ENCODE measurements at places on chromosomes 6 and 20.

DNA sequence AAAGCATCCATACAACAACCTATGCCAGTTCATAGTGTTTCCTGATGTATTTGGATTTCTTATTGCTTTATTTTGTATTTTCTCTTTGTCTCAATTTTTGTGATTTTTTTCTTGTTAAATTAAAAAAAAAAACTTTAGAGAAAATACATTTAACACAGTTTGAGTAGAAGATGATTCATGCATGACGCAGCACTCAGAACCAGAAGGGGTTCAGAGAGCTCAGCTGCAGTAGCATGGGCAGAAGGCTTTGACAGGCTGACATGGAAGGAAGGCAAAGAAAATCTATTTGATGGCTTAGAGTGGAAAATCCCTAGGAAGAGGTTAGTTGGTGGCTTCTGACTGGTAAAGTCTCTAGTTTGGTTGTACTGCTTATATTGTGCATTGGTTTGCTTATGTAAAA lies 207.2 kb upstream of the STXBP5 start:
- ATAC-seq, result peak; percentile 70

DNA sequence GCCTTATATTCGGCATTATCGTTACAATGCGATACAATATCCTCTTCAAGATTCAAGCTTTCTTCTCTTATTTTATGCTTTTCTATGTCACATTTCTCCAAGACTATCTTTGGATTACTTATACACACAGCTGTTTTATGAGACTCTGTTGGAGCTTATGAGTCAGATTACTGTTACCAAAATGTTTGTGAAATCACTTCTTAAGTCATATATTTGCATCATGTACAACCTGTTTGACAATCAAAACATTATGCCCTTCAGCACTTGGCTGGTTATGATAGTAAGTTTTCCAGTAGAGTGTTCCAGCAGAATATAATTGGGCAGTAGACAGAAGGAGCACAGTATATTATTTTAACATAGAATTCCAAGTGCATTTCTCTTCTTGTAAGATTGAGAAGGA lies 35.2 kb downstream of the BMP6 start:
- no peak for ATAC-seq

- no peak for ATAC-seq
These were observed 241.1 kb upstream of the TSHZ2 start for GRCh38 chr20:52731093-52731492.

- no peak for ATAC-seq
These were observed 211.9 kb downstream of the CDH26 start for GRCh38 chr20:60170116-60170515.

DNA sequence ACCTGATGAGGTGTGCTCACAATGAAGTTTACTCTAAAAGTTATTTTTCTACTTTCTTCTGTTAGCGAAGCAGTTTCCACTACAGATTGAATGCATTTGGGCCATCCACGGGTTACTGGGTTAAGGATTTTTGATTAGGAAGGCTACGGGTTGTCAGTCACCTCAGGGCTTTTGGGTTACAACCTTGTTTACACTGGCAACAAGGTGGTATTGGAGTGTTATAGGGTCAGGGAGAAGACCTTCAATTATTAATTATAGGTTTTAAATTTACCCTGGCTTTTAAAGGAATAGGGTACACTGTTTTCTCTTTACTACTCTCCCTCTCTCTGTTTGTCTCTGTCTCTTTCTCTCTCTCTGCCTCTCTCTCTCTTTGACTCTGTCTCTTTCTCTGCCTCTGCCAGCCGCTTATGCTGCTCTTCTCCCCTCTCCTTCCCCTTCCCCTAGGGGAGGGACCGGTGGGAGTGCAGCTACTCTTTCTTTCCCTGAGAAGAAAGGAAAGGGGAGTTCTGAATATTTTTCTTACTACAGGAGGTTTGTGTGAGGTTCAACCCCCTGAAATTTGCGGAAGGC lies 40.2 kb upstream of the AGPAT4 start:
- ATAC-seq, result no peak

DNA sequence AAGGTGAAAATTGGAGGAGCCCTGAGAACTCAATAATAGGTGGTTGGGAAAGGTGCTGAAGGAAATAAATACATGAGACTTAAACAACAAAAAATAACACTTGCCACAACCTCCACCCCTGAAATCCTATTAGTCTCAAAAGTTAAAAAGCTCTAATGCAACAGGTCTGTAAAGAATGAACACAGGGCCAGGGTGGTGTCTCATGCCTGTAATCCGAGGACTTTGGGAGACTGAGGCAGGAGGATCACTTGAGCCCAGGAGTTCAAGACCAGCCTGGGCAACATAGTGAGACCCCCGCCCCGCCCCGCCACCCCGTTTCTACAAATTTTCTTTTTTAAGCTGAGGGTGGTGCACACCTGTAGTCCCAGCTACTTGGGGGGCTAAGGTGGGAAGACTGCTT lies 1.1 kb upstream of the ZKSCAN8 start:
- no peak for ATAC-seq

- peak; percentile 99 for ATAC-seq
These were observed 18.5 kb upstream of the C6orf141 start for GRCh38 chr6:49531774-49532569.

DNA sequence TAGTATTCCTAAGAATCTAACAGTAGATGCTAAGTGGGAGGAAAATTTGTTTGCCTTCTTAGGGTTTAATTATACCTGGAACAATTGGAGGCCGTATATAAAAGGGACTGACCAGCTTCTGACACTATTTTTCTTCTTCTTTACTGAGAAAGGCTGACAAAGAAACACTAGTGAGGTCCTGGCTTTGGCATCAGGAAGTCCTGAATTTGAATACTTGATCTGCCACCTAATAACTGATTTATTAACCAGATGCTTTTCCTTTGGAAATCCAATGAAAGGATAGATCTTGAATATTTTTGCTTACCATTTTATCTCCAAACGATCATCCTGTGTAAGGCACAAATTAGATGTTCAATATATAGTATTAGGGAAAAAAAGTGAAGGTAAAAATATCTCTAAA lies 382.5 kb downstream of the CENPW start:
- no peak for ATAC-seq

- ATAC-seq, result no peak
These were observed 56.0 kb downstream of the APCDD1L start for GRCh38 chr20:58459058-58459750.

GRCh38 chr6:56842686-56843475 lies 112.0 kb upstream of the BEND6 start:
- ATAC-seq, result peak; percentile 13

GRCh38 chr6:22801831-22802230 lies 232.5 kb downstream of the HDGFL1 start:
- ATAC-seq, result no peak

GRCh38 chr6:128474481-128474880 lies 45.9 kb downstream of the PTPRK start:
- ATAC-seq, result peak; percentile 61

GRCh38 chr20:62899633-62900051 lies 26.7 kb downstream of the DIDO1 start:
- no peak for ATAC-seq

- no peak for ATAC-seq
These were observed 22.9 kb downstream of the SRPK1 start for GRCh38 chr6:35898003-35898402.

DNA sequence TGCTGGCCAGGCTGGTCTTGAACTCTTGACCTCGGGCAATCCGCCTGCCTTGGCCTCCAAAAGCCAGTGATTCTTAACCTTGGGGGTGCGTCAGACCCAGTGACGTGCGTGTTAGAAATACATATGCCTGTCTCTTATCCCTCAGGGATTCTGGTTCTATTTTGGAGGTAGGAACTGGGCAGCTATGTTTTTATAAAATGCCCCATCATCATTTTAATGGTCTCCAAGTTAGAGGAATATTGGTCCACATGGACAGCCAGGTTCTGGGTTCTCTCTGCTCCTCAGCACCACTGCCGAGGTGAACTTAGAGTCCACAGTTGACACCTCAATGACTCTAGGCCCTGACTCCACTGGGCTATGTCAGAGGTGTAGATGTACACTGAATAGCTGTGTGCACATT lies 352.7 kb downstream of the SMOC2 start:
- no peak for ATAC-seq

DNA sequence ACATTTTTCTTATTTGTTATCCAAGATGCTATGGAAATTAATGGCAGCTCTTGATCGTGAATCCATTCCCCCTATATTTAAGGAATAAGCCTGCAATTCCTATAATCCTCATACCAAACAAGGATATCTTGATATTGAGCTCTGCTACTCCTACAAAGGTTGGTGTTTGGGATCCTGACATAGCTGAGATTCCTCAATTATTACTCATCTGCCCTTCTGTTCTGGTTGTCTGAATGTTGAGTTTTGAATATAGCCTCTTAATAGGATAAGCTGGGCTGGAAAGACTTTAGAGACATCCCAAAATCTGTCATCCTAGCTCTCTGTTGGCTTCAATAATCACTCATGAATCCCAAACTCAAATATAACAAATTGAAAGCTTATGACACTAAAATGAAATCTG lies 49.9 kb downstream of the CLIC5 start:
- ATAC-seq, result no peak

DNA sequence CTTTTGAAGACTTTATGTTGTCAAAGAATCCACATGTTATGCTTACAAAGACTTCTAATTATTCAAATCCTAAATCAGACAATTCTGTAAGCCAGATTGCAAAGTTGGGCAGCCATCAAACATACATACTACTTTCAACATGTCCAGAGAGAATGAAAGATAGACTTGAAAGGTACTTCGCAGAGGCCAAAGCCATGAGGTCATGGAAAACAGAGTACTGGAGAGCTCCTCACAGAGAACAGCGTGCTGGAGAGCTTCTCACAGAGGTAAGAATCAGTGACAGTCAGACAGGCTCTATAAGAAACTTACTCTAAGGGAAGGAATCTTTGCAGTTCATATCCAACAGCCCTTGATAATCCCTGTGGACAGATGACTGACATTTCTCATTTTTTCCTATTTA lies 400.2 kb downstream of the GJA1 start:
- ATAC-seq, result no peak

- no peak for ATAC-seq
These were observed 27.5 kb downstream of the PXDC1 start for GRCh38 chr6:3723966-3724365.

DNA sequence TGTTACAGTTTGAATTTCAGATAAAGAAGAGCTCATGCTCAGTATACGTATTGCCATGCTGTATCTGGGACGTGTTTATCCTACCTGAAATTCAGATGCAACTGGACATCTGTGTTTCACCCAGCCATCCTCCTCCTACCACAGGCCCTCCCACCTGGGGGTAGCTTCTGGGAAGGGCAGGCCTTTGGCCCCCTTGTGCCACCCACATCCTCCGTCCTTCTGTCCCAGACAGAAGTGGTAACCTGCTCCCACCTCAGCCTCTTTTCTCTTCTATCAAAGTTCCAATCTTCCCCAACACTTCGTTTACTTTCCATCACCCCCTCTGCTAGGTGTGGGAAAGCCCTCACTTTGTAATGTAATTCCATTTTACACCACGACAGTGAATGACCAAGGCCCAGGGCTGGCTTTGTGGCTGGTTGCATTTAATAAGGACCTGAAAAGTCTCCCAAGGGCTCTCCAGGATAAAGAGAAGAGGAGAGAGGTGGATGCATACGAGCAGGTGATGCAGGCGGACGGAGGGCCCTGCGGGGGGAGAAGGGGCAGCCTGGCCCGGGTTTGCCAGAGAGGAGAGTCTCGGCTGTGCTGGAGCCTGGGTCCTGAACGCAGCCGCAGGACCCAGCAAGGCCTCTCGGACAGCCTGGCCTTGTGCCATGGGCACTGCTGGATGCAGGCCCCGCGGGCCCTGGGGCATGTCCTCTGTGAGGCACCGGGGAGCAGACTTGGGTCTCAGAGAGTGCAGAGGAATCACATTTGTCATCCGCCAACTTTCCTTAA lies 98.4 kb downstream of the PSMB1 start:
- no peak for ATAC-seq

DNA sequence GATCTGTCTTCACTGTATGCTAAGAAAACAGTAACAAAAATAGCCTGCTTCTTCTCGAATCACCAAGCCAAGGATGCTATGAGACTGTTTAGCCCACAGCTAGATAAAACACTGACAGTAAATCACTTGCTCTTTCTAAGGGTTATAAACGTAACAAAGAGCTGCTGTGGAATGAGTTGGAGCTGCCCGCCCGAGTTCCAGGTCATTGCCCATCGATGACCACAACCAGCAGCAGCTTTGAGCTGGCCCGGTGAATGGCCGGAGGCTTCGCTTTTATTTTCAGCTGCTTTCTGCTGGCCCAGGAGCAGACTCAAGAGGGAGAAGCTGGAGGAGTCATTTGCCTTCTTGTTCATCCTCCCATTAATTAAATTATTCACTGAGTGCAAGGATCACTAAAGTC lies 82.2 kb upstream of the CDH4 start:
- no peak for ATAC-seq

- ATAC-seq, result peak; percentile 73
These were observed 134.6 kb upstream of the NEDD9 start for GRCh38 chr6:11366934-11367637.

GRCh38 chr6:15987569-15987968 lies 141.3 kb upstream of the MYLIP start:
- no peak for ATAC-seq

- peak; percentile 82 for ATAC-seq
These were observed 42.3 kb upstream of the PTPN1 start for GRCh38 chr20:50467718-50468356.

DNA sequence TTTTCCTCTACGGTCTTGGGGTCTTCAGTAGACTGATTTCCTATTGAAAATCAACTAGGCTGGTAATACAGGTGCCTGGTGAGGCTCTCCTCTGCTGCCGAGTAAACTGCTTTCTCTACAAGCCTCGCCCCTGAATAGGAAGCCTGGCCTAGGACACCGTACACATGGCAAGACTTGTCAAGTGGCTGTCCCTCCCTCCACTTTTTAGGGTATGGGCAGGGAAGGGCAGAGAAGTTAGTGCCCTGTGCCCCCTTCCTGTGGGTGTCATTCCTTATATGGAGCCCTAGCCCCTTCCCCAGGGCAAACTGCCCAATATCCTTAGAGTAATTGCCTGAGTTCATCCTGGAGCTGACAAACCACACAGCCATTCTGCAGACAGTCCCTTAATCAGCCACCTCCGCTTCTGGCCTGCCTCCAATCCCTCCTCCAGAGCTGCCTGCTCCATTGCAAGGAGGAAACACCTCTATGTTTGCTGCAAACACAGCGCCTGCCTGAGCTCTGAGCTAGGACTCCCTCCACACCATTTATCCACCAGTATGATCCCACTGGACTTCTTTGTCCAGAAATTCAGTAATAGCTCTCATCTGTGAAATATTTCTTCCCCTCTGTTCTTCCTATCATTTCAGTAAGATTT lies 93.1 kb downstream of the CHD6 start:
- no peak for ATAC-seq

- no peak for ATAC-seq
These were observed 370.8 kb upstream of the JARID2 start for GRCh38 chr6:14874975-14875480.
